T-cell (primary cell): ENCODE measurements at places on chromosomes 1 and 21. TPM values are rescaled to one million over a fixed set of nuclear protein-coding genes. Genes with fewer than 3 reads are reported as not detected.

The RAB13 gene
- 3.4 TPM for total RNA-seq

The LCE3E gene
- not detected for total RNA-seq

The UBL4B gene
- not detected for total RNA-seq

The F5 gene
- 4.6 TPM for total RNA-seq

The HSPB7 gene
- total RNA-seq: not detected

The KRTAP19-3 gene
- total RNA-seq: not detected

The PLA2G5 gene
- total RNA-seq: not detected
